ENCODE measurements at places on chromosomes 6 and 20.

DNA sequence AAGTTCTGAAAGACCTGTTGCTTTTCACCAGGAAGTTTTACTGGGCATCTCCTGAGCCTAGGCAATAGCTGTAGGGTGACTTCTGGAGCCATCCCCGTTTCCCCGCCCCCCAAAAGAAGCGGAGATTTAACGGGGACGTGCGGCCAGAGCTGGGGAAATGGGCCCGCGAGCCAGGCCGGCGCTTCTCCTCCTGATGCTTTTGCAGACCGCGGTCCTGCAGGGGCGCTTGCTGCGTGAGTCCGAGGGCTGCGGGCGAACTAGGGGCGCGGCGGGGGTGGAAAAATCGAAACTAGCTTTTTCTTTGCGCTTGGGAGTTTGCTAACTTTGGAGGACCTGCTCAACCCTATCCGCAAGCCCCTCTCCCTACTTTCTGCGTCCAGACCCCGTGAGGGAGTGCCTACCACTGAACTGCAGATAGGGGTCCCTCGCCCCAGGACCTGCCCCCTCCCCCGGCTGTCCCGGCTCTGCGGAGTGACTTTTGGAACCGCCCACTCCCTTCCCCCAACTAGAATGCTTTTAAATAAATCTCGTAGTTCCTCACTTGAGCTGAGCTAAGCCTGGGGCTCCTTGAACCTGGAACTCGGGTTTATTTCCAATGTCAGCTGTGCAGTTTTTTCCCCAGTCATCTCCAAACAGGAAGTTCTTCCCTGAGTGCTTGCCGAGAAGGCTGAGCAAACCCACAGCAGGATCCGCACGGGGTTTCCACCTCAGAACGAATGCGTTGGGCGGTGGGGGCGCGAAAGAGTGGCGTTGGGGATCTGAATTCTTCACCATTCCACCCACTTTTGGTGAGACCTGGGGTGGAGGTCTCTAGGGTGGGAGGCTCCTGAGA lies at the start of gene HFE:
Gene HFE, plus strand, starts transcription at position 146 of the 832 bp plus-strand sequence. Its CDS starts 12 bp downstream, at position 158.
- peak; percentile 2 for DNase-seq

DNA sequence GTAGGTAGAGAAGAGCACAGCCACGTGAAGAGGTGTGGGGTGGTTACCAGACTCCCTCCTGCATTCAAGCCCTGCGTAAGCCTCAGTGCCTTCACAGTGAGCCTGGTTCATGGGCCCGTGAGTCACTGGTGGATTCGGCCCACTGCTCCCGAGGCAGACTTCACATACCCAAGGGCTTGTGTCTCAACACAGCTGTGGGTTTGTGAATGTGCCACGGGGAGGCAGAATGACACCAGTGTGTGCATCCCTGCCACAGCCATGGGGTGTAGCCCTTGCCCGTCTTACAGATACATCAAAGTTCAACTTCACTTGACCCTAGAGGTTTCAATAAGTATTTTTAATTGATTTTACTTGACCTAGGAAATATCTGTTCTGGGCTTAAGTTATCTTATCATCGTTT lies 108.5 kb downstream of the MAP3K4 start:
- no peak for DNase-seq

GRCh38 chr6:152398993-152399392 lies 238.2 kb downstream of the SYNE1 start:
- no peak for DNase-seq

DNA sequence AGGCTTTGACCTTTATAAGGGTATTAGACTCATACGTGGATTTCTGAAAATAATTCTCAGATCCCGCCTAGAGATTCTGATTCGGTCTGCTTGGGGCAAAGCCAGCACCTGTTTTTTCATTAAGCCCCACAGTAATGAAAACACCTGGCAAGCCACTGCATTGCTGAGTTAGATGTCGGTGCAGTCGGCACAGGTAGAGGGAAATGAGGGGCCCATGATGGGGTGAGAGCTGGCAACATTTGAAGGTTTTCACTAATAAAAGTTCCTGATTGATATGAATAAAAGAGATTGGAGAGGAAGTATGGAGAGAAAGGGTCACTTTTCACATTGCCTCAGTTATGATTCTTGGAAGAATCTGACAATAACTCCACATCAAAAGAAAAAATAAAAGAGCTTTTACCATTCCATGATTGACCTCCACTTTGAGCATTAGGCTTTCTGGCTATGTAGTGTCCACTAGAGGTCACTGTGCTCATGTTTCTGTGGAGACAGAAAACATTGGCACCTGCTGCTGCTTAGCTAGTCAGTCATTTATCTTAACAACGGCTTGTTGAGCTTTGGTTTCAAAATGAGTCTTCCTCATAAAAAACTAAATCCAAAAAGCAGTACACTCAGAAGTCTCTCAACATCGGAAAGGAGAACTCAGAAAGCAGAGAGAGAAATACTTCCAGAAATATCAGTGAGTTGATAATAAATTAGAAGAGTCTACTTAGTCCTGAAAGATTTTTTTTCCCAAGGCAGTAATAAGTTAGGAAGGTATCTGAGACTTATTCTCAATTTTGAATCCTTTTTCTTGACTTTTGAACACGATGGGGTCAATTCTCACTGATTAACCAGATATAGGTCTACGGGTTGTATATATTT lies 53.3 kb upstream of the KLHL31 start:
- peak; percentile 77 for DNase-seq

GRCh38 chr6:20309186-20309585 lies 92.5 kb upstream of the E2F3 start:
- no peak for DNase-seq

GRCh38 chr6:126826166-126826714 lies 292.2 kb upstream of the RSPO3 start:
- DNase-seq = no peak

- no peak for DNase-seq
Measured at GRCh38 chr6:22596011-22596410, 26.6 kb downstream of the HDGFL1 start.
